Dermis lymphatic vessel endothelial cell (primary cell): ENCODE measurements at places on chromosomes 13 and 19. TPM values are rescaled to one million over a fixed set of nuclear protein-coding genes. Genes with fewer than 3 reads are reported as not detected.

The NKG7 gene
- total RNA-seq: not detected in 2 replicates

The RGCC gene
- total RNA-seq: 35.2 and 188 TPM in 2 replicates

The CPAMD8 gene
- total RNA-seq: 1.8 and 2.6 TPM in 2 replicates

The TEX26 gene
- not detected in 2 replicates for total RNA-seq

The ZNF285 gene
- 1.5 TPM in 2 replicates for total RNA-seq

The ZSCAN4 gene
- total RNA-seq: not detected in 2 replicates

The OR4F17 gene
- not detected in 2 replicates for total RNA-seq

The TUBA3C gene
- total RNA-seq: not detected in 2 replicates

The GNA15 gene
- 0.09 TPM in 1 of 2 replicates, not detected in the other for total RNA-seq

The KIR2DL1 gene
- not detected in 2 replicates for total RNA-seq

The CABP5 gene
- total RNA-seq: not detected in 2 replicates

The ATP8A2 gene
- total RNA-seq: 0.09 and 0.11 TPM in 2 replicates

The NLRP11 gene
- under 0.01 and 0.11 TPM in 2 replicates for total RNA-seq

The PTH2 gene
- not detected in 2 replicates for total RNA-seq

The C19orf85 gene
- not detected in 2 replicates for total RNA-seq

The EPSTI1 gene
- total RNA-seq: 0.26 and 1.2 TPM in 2 replicates

The NLRP7 gene
- not detected in 2 replicates for total RNA-seq

The IRGC gene
- not detected in 2 replicates for total RNA-seq

The VN1R4 gene
- total RNA-seq: not detected in 2 replicates

The ANKLE1 gene
- 0.33 and 0.43 TPM in 2 replicates for total RNA-seq

The ZNF536 gene
- total RNA-seq: not detected in 2 replicates

The TMEM145 gene
- total RNA-seq: 0.43 TPM in 1 of 2 replicates, not detected in the other

The SAFB2 gene
- total RNA-seq: 24.6 and 30.2 TPM in 2 replicates

The CERS1 gene
- 1.8 and 2.2 TPM in 2 replicates for total RNA-seq

The ZNF506 gene
- total RNA-seq: 5.1 and 10.8 TPM in 2 replicates

The WDR88 gene
- total RNA-seq: under 0.01 and 0.09 TPM in 2 replicates

The KCTD4 gene
- total RNA-seq: not detected in 2 replicates

The FARP1 gene
- 17.2 and 17.8 TPM in 2 replicates for total RNA-seq

The ATXN8OS gene
- not detected in 2 replicates for total RNA-seq

The NLRP5 gene
- total RNA-seq: not detected in 2 replicates

The CRB3 gene
- not detected in 2 replicates for total RNA-seq

The NLRP9 gene
- total RNA-seq: not detected in 2 replicates

The OVOL3 gene
- total RNA-seq: not detected in 2 replicates

The PLIN5 gene
- 23.5 and 27.5 TPM in 2 replicates for total RNA-seq
